Stimulated activated CD4-positive, alpha-beta T cell treated with anti-CD3 and anti-CD28 coated beads, Interleukin-1b, Interleukin-23, amount 100 ng/mL, for 4 hours (primary cell): ENCODE measurements at places on chromosomes 5 and 9.

DNA sequence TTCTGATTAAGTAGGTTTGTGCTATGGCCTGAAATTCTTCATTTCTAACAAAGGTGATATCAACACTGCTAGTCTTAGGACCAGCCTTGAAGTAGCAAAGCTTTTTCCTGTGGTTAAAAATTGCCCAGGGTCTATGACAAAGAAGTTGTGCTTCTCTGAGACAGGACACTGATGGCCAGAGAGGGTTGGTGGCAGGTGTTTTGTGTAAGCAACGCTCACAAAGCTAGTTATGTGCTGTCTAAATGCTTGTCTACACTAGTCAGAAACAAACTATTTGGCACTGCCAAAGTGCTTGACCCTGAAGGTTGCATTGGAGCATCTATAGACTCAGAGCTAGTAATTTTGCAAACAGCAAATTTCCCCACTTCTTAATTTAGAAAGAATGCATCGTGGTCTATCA lies 44.1 kb upstream of the SELENOP start:
- no peak for DNase-seq

GRCh38 chr5:133895979-133896845 lies 72.2 kb downstream of the C5orf15 start:
- DNase-seq: no peak

GRCh38 chr9:18566121-18566520 lies 92.2 kb downstream of the ADAMTSL1 start:
- no peak for DNase-seq

DNA sequence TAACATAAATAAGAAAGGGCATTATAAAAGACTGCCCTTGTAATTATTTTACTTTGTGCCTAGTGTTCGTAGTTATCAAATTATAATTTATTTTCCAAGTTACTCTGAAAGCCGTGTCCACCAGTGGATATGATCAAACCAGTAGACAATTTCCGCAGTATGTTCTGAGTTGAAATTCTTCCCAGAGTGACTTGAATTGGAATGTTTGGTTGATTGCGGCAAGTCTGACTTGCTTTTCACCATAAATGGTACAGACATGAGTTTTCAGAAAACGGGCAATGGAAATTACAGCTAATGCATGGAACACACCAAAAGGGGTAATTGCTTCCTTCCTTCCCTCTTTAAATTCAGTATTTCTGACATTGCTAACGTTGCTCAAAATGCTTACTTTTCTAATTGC lies 56.6 kb downstream of the CHSY3 start:
- DNase-seq: no peak

DNA sequence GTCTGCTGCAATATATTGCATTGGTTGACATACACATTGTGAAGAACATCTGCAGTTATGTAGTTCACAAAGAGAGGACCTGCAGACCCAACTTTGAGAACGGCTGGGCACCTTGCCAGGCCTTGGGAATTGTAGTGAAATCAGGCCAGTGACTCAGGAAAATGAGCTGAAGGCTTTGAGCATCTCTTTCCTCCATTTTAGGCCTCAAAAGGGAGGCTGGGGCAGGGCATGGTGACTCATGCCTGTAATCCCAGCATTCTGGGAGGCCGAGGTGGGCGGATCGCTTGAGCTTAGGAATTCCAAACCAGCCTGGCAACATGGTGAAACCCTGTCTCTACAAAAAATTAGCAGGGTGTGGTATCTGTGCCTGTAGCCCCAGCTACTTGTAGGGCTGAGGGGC lies 1.4 kb upstream of the IPPK start:
- no peak for DNase-seq

DNA sequence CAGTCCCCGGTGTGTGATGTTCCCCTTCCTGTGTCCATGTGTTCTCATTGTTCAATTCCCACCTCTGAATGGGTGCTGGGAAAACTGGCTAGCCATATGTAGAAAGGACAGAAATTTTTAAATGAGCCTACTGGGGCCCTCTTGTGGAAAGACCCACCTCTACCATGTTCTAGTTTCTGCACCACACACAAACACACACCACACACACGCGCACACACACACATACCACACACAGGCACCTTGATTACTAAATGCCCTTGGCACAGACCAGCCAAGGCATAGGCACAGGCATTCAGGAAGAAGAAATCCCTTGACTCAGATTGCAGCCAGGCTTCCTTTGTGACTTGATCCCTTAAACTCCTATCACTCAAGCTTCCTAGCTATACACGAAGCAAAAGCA lies 60.5 kb downstream of the SIL1 start:
- DNase-seq: no peak

- DNase-seq: no peak
Observed at GRCh38 chr5:139092741-139093343, 105.3 kb downstream of the SIL1 start.

DNA sequence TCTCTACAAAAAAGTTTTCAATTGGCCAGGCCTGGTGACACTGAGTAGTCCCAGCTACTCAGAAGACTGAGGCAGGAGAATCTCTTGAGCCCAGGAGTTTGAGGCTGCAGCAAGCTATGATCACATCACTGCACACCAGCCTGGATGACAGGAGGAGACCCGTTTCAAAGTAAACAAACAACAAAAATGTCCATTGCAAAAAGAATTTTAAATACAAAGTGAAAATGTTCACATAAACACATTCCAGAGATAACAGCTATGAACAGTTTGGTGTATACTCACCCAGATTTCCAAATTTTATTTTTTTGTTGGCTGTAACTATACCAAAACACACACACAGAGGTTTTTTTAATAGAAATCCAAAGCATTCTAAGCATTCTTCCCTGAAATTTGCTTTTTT lies 39.8 kb downstream of the ADRA1B start:
- no peak for DNase-seq

GRCh38 chr5:53067641-53068040 lies 41.9 kb downstream of the MOCS2 start:
- no peak for DNase-seq

GRCh38 chr5:117759849-117760499 lies 1185.4 kb upstream of the SEMA6A start:
- DNase-seq: no peak

DNA sequence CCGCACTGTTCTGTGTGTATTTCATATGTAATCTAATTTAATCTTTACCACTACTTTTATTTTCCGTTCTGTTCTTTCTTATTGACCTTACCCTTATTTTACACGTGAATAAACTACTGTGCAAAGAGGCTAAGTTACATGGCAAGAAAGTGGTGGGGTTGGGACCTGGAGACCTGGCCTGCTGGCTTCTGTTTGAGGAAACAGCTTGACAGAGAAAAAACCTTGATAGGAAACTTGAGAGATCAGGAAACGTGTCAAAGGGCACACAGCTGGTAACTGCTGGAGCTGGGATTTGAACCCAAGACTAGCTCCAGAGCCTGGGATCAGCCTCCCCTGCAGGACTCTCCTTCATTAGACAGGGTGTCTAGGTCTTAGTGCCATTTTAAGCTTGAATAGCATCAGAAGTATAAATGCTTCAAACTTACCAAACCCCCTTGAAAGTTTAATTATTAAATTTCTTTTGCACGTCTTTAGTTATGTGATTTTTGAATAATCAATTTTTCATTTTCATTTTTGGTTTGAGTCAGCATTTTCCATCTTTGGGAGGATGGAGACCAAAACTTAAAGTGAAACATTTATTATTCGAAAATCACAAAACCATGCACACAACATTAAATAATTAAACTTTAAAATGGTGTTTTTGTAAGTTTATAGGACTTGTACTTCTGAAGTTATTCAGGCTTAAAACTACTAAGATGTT lies 129.5 kb downstream of the RGS3 start:
- no peak for DNase-seq
